ENCODE measurements at places on chromosomes 12 and 14.

GRCh38 chr12:80001562-80001961, 66.7 kb upstream of the PPP1R12A start:
- DNase-seq, result no peak

GRCh38 chr12:24500831-24501230, 448.1 kb downstream of the BCAT1 start:
- DNase-seq, result no peak

- DNase-seq, result no peak
Observed at GRCh38 chr12:109241936-109242335, 67.1 kb downstream of the FOXN4 start.

DNA sequence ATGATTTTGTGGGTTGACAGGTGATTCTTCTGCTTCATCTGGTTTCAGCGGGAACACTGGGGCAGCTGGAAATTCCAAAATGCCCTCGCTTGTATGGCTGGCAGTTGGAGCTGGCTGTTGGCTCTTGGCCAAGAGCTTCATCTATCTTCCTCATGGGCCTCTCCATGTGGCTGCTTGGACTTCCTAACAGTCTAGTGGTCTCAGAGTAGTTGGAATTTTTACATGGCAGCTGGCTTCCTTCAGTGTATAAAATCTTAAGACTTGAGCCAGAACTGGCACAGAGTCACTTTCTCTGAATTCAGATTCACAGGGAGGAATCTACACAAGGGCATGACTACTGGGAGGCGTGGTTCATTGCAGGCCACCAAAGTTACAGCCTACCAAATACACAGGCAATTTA, 204.9 kb upstream of the RMST start:
- no peak for DNase-seq

DNA sequence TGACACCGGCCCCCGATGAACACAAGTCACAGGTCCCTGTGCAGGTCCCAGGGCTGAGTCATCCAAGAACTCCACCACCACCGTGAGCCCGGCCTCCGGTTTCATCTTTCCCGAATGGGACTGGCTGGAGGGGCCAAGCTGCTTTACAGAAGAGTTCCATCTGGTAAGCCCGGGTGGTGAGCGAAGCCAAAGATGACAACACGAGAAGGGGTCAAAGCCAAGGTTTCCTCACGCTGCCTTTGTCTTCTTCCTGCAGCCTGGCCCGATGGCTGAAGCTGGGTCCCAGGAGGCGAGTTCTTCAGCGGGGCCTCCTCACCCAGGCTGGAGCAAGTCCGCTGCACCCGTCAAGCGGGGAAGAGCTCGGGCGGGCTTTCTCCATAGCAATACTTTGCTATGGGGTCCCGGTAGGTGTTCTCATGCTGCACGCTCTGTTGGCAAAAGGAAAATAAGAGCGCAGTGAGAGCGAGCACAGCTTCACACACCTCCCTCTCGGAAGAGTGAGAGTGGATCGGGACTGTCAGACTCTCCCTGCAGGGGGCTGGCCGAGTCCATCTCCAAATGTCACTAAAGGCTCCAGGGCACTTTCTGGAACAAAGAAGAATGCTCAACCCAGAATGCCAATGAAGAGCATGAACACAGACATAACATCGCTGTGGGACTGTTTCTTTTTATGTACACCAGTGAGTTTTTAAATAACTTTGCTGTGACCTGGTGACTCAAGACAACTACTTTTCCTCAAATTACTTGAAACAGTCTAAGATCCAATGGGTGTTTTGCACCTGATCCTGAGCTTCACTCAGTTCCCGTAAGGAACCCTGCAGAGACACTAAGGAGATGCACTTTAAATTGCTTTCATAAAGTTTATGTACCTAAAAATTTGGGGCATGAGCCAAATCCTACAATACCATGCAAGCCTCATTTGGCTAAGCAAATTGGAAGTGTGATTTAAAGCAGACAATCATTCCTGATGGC, 20.1 kb downstream of the SPRING1 start:
- no peak for DNase-seq
